ENCODE measurements at places on chromosomes 11 and 22.

DNA sequence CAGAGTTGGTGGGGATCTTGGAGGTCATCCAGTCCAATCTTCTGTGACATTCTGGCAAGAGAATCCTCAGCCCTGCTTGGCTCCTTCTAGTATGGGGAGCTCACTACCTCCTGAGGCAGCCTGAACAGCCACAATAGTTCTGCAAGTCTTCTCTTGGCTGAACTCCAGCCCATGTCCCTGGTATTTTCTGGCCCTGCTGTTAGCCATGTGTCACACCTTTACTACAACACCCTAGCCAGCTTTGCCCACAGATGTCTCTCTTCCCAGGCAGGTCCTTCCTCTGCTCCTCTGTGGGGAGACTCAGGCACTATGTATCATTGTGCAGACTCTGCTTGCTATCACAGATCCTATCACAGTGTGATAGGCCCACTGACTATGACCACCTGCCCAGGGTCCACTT, 297.7 kb downstream of the CTTN start:
- DNase-seq: no peak

DNA sequence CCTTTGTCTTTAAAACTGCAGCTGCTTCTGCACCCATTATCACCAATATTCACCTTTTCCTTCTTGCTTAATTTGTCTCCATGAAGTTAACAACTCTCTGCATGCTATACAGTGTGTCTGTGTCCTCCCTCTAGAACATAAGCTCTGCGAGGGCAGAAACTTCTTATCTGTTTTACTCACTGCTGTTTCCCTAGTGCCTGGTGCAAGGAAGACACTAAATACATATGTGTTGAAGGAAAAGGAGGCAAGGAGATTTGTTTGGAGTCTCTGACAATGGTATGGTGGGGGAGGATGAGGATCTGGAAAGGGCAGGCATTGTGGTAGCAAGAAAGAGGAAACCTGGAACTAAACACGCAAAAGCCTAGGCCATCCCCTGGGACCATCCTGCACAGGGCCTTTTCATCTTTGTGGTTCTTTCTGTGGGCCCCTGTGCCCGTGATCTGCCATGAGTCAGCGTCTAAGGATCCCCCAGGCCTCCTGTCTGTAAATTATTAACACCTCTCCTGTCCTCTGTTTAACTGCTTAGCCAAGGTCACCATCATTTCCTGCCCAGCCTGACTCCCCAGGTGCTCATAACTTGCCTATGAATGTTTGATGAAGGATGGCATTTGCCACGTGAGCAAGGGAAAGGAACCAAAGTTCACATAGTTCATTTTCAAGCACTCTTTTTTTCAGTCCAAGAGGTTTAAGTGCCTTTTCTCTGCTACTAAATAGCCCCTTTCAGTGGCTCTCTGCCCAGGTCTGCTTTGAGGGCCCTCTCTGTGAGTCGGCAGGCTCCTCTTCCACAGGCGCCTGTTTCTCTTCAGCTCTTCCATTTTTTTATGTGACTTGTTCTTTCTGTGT, 131.1 kb downstream of the RASSF10 start:
- DNase-seq: no peak

DNA sequence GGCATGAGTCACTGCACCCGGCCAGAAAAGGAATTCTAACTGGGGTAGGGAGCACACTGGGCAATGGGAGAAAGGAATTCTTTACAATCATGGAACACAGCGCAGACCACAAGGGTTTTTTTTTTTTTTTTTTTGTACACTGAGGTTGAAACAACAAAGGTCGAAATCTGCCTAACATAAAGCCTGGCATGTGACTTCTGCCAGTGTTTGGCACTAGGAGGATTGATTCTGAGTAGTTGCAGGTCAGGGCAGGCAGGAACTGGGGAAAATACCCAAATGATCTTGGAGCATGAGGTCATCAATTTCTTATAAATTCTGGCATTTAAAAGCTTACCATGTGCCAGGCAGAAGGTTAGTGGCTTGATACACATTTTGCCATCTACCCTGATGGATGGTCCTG, 202.0 kb upstream of the SNX19 start:
- no peak for DNase-seq

GRCh38 chr22:30180616-30181015, 65.9 kb downstream of the LIF start:
- no peak for DNase-seq

DNA sequence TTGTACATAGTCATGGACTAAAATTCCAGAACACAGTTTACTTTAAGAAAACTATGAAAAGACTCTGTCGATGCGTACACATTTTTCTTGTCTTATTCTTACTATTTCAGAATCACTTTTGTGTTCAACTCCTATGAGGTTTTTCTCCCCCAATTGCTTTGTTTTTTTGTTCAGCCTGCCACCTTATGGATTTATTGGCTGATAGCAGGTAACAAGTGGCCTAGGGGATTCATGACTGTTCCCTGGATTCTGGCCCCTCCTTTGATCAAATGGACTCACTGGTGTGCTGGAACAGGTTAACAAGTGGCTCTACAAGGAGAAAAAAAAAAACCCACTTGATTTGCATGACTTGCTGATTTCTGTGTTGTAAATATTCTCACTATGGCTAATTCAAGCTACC, 10.6 kb downstream of the MMP20 start:
- no peak for DNase-seq

DNA sequence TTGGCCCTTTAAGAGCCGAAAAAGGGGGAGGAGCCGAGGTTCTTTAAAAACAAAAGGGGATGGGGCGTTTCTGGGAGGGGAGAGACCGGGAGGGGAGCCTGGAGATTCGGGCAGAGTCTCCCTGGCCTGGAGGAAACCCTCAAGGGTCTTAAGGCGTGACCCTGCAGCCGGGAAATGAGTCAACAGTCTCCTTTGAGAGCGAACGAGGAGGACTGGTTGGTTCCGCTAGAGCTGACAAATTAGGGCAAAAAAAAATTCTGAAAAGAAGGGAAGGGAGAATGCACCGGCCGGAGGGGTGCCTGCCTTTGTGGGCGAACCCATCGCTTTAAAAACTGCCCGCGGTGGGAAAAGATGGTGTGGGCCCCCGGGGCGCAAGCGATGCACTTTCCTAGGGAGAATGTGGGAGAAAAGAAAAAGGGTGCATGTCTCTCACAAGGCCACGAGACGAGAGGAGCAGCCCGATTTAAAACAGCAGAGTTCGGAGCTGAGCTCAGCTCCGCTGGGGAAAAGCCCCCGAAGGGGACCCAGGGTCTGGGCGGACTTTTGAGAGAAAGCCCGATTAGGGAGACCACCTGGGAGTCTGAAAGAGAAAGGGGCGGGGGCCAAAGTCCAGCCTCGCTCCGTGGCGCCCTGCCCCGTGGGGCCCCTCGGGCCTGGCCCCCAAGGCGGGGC, 874 bp downstream of the ZFTA start:
- DNase-seq: no peak

GRCh38 chr11:95453616-95454171, 222.7 kb upstream of the SESN3 start:
- no peak for DNase-seq

DNA sequence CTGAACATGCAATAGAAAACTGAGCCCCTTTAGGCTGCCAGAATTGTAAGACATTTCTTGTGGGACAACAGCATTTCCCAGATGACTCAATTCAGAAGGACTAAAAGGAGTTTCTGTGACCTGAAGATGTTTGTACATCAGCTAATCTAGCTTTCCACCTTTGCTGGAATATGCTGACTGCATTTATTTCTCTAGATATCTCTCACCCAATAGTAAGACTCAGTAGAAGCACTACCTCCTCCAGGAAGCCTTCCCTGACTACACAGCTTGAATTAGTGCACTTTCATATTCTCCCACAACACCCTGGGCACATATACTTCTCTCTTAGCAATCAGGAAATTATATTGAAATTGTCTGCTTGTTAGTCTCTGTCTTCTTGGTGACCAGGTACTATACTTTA, 98.1 kb upstream of the BLID start:
- no peak for DNase-seq

GRCh38 chr11:30917859-30918478, 331.8 kb upstream of the MPPED2 start:
- DNase-seq: no peak

DNA sequence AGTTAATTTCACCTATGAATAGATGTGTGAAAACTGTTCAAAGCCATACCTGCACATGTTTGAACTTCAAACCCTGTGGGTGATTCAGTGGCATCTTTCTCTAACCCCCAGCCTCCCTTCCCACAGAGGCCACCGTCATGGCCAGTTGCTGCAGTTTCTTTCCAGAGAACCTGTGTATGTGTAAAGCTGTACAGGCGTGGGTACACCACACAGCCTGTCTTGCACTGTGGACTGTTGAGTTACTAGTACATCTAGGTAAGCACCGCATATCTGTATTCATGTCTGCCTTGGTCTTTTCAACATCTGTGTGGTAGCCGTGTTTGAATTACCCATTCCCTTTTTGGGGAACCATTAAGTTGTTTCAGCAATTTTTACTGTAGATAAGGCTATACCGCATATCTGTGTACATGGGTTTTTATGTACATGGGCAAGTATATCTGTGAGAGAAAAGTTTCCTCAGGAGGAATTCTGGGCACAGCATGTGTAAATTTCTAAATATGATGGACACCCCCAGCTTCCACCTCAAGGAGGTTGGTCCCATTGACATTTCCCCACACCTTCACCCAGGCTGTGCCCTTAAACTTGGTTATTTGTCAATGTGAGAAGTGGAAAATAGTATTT, 13.9 kb downstream of the NEAT1 start:
- no peak for DNase-seq

- DNase-seq: no peak
Measured at GRCh38 chr11:32366666-32367065, 68.7 kb downstream of the WT1 start.
